Adrenal gland (tissue), 19 donors: ENCODE measurements at places on chromosomes 12 and 14.

GRCh38 chr12:32331133-32331532 lies 68.2 kb upstream of the FGD4 start:
- no peak for DNase-seq

DNA sequence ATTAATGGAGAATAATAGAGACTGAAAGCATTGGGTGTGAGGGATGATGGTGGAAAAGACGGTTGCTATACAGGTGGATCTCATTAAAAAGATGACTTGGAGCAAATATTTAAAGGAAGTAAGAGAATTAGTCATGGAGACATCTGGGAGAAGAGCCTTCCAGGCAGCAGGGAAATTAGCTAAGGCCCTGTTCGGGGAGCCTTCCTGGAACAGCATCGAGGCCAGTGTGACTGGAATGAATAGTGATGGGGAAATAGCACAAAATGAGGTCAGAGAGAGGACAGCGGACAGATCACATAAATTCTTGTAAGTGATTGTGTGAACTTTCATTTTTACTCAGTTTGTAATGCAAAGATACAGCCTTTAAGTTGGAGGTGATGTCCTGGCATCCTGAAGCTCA lies 842.3 kb downstream of the SLC6A15 start:
- DNase-seq = no peak

DNA sequence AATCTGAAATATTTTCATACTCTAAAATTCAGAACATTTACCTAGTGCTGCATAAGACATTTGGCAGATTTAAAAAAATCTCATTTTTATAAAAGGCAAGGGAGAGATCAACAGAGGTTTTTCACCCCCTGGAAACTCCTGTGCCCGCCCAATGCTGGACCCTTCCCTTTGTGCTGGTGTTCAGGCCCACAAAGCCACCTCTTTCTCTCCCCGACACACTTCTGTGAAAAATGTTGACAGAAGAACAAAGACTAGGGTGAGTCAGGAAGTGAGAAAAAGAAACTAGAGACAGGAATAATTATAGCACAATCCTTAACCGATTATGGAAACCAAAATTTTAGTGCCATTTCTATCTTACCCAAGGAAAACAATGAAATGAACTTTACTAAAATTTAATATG lies 197.7 kb upstream of the STXBP6 start:
- DNase-seq = no peak

- DNase-seq = no peak
Measured at GRCh38 chr12:44464180-44464579, 411.9 kb downstream of the NELL2 start.

DNA sequence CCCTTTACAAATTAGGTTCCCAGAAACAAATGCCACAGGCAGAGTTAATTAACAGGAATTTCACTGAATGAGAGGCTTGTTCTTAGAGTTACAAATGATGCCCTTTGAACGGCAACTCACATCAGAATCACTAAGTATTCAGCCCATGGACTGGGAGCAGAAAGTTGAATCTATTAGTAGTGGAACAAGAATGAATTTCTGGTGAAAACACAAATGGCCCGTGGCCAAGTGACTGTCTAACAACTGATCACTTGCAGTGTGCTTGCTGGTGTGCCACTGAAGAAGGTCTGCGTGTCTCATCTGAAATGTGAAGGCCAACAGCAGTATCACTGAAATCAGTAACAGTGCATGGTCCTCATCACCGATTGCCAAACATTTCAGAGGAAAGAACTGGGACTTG lies 893.4 kb upstream of the TMEM132C start:
- DNase-seq = no peak

- no peak for DNase-seq
Measured at GRCh38 chr12:6523708-6524107, 10.6 kb upstream of the GAPDH start.

DNA sequence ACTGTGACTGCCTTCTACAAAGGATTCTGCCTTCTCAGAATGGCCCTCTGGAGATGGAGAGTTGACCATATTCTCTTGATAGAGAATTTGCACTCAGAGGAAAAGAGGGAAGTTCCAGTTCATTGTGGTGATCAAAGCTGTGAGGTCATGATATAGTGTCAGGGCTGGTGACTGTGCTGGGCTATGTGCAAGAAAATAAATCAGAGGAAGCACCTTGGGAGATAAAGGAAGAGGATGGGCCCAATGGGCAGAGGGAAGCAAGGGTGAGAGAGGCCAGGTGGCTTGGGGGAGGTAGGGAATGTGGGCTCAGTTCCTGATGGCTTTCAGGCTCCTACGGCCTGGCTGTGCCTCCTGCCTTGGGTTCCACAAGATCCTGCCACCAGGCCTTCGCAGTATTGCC lies 145.8 kb downstream of the SLC8A3 start:
- DNase-seq = no peak

- DNase-seq = no peak
Measured at GRCh38 chr12:111428728-111429175, 23.0 kb downstream of the SH2B3 start.

DNA sequence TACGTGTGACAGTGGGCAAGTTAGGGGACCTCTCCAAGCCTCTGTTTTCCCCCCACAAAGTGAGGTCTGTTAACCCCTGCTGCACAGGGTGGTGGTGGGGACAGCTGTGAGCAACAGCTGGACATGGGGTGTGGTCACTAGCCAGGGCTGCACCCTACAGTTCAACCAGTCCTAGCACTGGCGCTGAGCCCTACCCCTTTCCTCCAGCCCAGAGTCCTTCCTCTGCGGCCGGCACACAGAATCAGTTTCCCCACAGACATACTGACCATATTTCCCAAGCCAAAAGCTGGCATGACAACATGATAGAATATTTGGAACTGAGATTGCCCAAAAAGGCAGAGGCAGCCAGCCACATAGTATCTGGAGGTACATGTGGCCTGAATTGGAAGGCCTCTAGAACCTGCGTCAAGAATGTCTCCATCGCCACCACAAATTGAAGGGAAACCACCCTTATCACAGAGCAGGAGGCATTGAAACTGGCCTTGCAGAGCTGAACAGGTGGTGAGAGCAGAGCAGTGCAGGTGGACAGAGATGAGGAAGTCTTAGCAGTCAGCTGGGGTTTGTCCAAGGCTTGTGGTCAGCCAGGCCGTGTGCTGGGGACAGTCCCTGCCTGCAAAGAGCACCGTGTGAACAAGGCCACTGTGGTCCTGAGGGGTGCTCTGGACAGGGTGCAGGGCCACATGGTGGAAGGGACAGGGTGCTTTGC lies 21.2 kb downstream of the DEGS2 start:
- no peak for DNase-seq

- DNase-seq = no peak
Measured at GRCh38 chr14:35825968-35826217, 245 bp upstream of the BRMS1L start.

DNA sequence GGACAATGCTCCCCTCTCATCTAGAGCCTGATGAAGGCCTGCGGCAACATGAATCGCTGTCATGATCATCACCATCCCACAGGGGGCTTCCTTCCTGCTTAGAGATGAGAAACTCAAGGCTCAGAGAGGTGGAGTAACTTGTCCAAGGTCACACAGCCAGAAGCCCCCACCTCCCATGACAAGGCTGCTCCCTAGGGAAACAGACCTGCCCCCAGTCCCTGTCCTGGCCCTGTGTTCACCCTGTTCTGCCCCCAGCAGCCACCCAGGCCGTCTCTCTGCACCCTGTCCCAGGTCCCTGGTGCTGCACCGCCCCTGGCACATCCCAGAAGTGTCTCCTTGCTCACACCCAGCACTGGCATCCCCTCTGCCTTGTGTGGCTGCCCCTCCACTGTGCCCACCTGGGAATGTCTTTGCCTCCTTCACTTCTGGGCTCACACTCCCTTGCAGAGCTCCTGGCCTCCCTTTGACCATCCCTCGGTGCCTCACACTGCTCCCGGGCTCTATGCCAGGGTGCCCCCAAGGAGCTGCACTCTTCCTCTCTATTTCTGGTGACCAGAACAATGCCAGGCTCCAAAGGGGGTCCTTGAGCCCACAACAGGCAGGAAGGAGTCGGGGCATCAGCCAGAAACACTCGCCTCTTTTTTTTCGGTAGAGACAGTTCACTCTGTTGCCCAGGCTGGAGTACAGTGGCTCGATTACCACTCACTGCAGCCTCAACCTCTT lies 70.5 kb downstream of the BCL11B start:
- no peak for DNase-seq

GRCh38 chr12:59940631-59941342 lies 345.0 kb downstream of the SLC16A7 start:
- no peak for DNase-seq

GRCh38 chr12:42590330-42590934 lies 886 bp upstream of the PRICKLE1 start:
- DNase-seq = no peak

DNA sequence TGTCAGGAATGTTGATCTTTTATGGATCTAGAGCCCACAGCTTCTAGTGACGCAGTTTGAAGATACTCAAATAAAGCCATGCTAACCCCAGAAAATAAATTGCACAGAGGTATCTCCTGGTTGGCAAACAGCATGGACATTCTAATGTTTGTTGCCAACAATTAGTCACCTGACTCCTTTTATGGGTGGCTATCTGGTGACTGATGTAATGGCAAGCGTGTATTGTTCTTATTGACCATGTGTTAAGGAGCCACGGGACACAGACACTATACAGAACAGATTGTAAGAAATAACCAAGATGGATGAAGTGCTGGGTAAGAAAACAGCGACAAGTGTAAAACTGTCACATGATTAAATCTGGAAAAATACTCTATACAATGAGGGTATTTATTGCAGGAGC lies 401.3 kb upstream of the PDE3A start:
- DNase-seq = no peak

DNA sequence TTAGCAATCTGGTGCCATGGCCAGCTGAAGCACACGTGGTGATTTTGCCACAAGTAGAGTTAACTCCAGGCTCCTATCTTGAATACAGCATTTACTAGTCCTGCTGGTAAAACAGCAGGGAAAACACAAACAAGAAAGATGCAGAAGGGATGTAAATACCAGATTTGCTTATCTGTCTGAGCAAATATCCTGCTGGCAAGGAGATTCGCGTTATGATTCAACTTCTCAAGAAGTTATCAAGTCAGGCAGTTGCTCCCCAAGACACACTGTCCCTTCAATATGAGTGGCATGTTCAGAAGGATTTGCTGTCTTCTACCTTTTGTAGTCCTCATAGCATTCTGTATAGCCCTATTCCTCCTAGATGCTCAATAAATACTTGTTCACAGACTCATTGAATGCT lies 171.2 kb upstream of the EGLN3 start:
- no peak for DNase-seq

- no peak for DNase-seq
Measured at GRCh38 chr14:99664937-99665273, 19.2 kb upstream of the CYP46A1 start.

DNA sequence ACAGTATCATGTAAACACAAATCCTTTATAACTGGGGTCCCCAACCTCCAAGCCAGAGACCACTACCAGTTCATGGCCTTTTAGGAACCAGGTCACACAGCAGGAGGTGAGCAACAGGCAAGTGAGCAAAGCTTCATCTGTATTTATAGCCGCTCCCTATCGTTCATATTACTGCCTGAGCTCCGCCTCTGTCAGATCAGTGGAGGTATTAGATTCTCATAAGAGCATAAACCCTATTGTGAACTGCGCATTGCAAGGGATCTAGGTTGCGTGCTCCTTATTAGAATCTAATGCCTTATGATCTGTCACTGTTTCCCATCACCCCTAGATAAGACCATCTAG lies 49.9 kb downstream of the LRP6 start:
- DNase-seq = no peak

DNA sequence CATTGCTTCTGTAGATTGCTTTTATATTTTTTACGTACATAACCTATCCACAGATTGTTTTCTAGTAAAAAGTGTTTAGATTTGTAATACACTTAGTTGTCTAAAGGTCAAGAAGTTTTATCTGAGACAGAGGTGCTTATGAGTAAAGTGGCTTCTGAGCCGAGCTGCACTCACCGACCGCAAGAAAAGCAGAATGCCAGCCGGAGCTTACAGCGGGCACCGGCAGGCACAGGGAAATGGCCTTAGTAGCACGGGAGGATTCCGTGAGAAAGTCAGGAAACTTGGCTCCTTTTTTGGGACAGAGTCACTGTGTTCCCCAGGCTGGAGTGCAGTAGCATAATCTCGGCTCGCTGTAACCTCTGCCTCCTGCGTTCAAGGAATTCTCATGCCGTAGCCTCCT lies 29.8 kb downstream of the PIWIL1 start:
- DNase-seq = no peak

GRCh38 chr12:71135812-71136176 lies 22.0 kb downstream of the TSPAN8 start:
- no peak for DNase-seq

- DNase-seq = no peak
Measured at GRCh38 chr14:88470542-88471440, 84.0 kb downstream of the PTPN21 start.

DNA sequence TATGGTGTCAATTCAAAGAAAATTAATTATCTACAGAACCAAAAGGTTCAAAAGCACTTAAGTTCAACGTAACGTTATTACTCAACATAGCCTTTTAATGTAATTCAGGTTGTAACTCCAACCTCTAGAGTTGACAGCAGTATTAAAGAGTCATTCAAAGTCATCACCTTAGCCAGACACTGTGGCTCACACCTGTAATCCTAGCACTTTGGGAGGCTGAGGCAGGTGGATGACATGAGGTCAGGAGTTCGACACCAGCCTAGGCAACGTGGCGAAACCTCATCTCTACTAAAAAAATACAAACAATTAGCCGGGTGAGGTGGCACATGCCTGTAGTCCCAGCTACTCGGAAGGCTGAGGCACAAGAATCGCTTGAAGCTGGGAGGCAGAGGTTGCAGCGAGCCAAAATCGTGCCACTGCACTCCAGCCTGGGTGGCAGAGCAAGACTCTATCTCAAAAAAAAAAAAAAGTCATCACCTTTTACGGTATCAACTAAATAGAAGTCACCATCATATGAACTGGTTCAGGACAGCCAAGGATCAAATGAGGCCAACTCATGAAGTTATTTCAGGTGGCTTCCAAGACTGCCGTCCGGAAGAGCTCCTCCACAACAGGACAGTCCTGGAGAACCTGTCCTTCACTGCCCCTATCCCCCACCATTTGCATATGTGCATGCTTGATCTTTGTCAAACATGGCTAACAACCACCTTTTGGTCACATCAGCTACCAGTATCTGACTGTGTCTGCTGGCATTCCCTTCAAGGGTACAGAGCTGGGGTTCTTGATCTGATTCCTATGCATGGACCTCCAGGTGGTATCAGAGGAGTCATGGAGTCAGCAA lies 4.2 kb downstream of the PPTC7 start:
- DNase-seq = no peak

GRCh38 chr14:77271113-77271710 lies at the start of gene NGB:
Gene NGB, minus strand, starts transcription at chr14:77271206. Its CDS starts 269 bp downstream, at chr14:77270937.
- no peak for DNase-seq

- no peak for DNase-seq
Measured at GRCh38 chr12:49651855-49652254, 28.5 kb downstream of the PRPF40B start.

- DNase-seq = no peak
Measured at GRCh38 chr14:76697246-76697905, 63.9 kb upstream of the VASH1 start.

- DNase-seq = no peak
Measured at GRCh38 chr14:78152201-78153063, 17.7 kb upstream of the NRXN3 start.

DNA sequence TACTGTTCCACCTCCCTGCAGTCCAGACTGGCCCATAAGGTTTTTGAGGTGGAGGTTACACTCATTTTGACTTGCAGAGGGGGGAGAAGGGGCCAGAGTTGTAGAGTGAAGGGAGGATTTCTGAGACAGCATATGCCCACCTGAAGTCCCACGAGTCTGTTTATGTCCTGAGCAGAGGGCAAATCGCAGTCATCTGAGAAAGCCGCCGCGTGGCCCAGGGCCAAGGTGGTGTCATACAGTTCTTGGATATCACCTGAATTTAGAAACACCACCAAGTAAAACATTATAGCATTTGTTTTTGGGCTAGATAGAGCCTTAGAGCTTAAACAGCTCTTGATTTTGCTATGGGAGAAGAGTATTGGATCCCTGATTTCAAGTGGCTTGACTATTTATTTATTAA lies 30.9 kb downstream of the TDG start:
- DNase-seq = no peak
